ENCODE measurements at places on chromosomes 2 and 18.

GRCh38 chr2:42856891-42857632 is 64.7 kb upstream of the HAAO start:
- DNase-seq: no peak

DNA sequence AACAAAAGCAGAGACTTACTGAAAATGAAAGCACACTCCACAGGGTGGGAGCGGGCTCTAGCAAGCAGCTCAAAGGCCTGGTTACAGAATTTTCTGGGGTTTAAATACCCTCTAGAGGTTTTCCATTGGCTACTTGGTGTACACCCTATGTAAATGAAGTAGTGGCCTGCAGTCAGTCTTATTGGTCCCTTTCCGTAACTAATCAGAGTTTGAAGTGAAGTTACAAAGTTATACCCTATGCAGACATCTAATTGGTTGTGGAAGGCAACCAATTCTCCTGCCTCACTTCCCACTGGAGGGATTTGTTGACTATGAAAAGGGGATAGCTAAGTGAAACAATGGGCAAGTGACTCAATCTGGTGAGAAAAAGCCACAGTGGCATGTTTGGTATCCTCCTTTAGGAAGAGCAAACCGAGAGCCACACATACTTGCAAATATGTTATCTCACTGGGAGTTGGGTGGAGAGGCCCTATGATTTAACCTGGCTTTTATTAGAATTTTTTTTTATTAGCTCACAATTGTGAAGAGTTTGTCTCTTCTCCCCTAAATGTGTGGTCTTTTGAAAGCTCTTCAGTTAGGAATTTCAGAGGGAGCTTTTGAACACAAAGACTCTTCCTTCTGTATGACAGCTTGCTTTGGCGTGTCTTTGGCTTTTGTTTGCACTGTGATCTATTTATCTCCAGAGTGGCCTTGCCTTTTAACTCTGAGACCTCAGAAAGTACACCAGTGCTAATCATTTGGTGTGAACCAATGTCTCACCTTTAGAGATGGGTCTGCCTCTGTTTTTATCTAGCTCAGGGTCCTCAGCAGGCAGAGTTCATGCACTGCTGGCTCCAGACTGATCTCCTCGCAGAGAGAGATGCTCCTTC is 69.6 kb downstream of the MAP4K4 start:
- no peak for DNase-seq

GRCh38 chr2:108933691-108934117 is 55.3 kb downstream of the EDAR start:
- no peak for DNase-seq

DNA sequence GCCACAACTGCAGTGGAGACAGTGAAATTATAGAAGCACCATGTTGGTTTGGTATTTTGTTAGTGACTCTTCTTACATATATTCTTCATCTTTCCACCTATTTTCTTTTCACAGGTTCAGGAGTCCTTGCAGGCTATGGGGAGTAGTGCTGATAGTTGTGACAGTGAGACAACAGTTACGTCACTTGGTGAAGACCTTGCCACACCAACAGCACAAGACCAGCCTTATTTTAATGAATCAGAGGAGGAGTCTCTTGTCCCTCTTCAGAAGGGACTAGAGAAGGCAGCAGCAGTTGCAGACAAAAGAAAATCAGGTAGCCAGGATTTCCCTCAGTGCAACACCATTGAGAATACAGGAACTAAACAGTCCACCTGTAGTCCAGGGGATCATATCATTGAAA is 23.6 kb downstream of the ITPRID2 start:
- DNase-seq: no peak

GRCh38 chr2:99127981-99128380 is 13.5 kb upstream of the C2orf15 start:
- DNase-seq: no peak

- DNase-seq: no peak
Measured at GRCh38 chr2:149611100-149611820, 23.7 kb upstream of the MMADHC start.

- DNase-seq: no peak
Measured at GRCh38 chr18:5122272-5122671, 74.8 kb downstream of the AKAIN1 start.

DNA sequence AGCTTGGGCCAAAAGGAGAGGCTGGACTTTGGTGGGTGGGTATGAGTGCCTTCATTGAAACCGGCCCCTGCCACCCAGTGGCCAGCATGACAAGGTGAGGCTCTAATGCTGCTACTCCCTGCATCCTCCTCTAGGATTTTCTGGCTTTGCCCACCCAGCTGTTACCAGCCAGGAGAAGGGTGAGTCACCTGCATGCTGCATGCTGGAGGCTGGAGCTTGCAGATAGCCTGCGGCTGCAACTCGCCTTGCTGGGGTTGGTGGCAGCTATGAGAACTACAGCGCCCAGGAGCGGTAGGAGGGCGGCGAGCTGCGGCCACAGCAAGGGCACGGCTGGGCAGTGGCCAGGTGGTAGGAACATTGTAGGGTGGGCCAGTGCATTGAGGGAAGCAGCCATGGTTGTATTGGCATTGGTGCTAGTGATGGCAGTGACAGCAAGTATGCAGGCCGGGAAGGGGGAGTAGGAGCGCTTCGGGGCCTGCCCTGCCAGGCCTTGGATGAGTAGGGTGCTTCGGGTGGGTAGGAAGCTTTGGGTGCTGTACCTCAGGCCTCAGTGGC is 75.4 kb upstream of the SLC35G4 start:
- no peak for DNase-seq
